ENCODE measurements at places on chromosomes 7 and 10.
A peak's percentile ranks its signal among the peaks of the same experiment; 100 is the strongest.

GRCh38 chr10:33252324-33252723 lies 82.1 kb downstream of the NRP1 start:
- DNase-seq, result no peak

DNA sequence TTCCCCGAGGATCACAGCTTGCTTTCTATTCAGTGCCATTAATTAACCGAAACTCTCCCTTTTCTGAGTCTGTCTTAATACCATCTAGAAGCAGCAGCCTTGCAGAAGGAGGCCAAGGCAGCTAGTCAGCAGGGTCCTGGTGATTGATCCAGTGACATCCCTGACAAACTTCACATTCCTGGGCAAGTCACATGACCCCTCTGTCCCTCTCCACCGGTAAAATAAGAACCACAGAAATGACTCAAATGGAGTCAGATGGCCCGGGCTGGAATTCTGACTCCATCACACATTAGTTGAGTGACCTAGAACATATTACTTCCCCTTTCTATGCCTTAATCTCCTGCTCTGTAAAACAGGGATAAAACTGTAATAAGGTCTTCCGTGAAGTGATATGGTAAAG lies 17.2 kb upstream of the ACSL5 start:
- peak; percentile 57 for DNase-seq

GRCh38 chr7:14398526-14398925 lies 409.1 kb upstream of the ETV1 start:
- DNase-seq, result no peak

GRCh38 chr7:35700333-35700732 lies 5.4 kb upstream of the HERPUD2 start:
- DNase-seq, result no peak

GRCh38 chr7:158508802-158509385 lies 78.7 kb downstream of the PTPRN2 start:
- no peak for DNase-seq

- no peak for DNase-seq
Measured at GRCh38 chr7:103622274-103622673, 176.3 kb upstream of the SLC26A5 start.

- peak; percentile 62 for DNase-seq
Measured at GRCh38 chr7:43873300-43873699, 4.0 kb upstream of the MRPS24 start.

DNA sequence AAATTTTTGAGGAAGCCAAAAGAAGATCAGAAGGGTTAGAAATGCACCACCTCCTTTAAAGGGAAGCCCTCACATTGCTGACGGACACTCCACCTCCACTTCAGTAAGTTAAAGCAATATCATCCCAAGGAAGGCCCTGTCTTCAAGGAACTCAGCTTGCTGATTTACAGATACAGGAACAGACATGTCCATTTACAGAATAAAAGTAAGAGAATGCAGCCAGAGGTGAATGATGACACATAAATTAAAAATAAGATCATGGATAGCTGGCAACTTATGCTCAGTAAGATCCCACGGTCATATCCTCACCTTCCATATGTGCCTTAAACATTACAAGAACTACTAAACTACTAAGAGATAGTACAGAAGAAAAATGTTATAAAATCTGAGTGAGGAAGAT lies 20.4 kb downstream of the GRB10 start:
- no peak for DNase-seq

GRCh38 chr7:124295289-124295688 lies 262.4 kb upstream of the TMEM229A start:
- no peak for DNase-seq

GRCh38 chr7:26633557-26633956 lies 230.8 kb downstream of the SKAP2 start:
- no peak for DNase-seq

DNA sequence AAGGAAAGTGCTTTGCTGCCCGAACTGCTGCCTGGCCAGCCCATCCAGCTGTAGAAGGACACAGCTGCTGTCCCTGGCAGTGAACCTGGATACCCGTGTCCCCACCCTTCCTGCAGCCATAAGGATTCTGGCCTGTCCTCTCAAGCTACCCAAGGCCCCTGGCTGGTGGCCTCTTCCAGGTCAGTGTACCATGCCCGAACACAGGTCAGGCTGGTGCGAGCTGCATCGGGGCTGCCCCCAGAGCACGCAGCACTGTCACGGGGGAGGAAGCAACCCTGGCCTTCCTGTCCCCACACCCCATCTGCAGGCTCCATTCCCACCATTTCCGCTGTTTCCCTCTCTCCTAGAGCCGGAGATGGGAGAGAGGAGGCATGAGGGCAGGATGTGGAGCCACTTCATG lies 30.5 kb upstream of the PWWP2B start:
- no peak for DNase-seq

DNA sequence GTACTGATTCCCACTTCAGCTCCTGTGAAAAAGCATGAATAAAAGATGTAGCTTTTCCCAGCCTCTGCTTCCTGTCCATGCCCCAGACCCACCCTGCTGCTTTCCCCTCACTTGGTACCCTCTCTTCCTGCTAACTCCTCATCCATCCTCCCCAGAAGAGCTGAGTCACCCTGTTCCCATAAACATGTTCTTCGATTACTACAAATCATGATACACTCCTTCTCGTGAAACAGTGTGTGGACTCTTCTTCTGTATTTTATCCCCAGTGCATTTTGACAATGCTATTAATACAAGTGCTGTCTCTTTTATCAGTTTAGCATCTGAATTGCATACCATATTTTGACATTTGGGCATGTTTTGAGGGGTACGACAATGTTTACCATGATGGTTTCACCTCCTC lies 45.8 kb upstream of the SORBS1 start:
- DNase-seq, result no peak

GRCh38 chr7:50663396-50664102 lies 98.3 kb upstream of the DDC start:
- DNase-seq, result no peak

DNA sequence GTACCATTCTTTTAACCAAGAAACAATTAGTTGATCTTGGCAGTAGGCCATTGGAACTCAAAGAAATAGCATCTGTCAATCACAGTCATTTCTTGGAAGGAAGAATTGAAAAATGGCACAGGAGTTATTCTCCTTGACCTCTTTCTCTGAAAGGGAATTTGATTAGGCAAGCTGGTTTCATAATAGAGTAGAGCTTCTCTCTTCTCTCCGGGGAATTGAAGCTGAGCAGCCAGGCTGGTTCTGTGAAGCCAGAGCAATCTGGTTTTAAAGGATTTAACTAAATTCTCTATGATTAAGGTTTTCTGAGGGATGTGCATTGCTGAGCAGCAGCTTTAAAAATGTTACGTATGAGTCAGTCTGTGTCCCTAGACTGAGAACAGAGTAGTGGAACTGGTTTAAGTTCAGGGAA lies 70.2 kb downstream of the AHCYL2 start:
- no peak for DNase-seq

GRCh38 chr7:64774204-64774842 lies 19.9 kb upstream of the ZNF138 start:
- DNase-seq, result no peak

GRCh38 chr10:32031920-32032319 lies 24.3 kb downstream of the KIF5B start:
- DNase-seq, result no peak

DNA sequence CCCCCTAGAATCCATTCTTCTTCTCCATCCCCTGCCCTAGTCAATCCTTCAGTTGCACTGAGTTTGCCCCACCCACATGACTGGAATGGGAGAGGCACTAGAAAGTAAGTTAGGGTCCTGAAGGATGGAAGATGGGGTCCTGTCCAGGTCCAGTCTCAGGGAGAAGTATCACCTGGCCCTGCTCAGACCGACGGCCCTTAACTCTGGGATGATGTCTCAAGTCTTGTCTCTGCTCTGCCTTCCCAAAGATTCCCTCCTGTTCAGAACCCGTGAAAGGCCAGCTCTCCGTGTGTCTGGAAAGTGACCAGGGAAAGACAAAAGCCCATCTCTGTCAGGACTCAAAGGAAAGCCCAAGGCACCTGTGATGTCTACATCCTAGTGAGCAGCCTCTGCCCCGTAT lies 88.8 kb downstream of the OAT start:
- no peak for DNase-seq

GRCh38 chr10:71970331-71970730 lies 6.1 kb downstream of the CHST3 start:
- DNase-seq, result peak; percentile 38

- no peak for DNase-seq
Measured at GRCh38 chr10:97601268-97602215, 12.0 kb downstream of the C10orf62 start.

DNA sequence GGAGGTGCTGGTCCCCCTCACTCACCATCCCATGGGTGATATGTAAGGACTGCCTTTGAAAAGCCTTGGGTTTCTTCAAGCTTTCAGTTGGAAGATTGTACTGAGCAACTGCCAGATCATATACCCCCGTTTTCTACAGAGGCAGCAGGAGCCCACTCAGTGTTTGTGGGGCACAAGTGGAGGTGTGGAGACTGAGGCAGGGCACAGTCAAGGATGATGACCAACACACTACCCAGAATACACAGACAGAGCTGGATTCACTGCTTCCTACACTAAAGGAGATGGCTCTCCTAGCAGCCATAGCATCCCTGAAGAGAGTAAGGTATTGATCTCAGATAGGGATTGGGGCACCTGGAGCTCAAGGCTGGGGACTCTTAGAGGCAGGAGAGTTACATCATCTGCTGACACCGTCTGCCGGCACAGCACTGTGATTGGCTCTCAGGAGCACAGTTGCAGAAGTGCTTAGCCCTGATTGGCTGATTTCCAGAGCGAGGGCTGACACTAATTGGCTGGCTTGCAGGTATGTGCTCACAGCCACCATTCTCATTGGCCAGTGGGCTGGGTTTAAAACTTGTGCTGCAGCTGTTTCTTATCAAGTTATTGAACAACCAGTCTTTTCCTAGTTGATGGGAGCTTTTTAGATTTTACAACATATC lies 77.9 kb upstream of the PFKP start:
- DNase-seq, result no peak

DNA sequence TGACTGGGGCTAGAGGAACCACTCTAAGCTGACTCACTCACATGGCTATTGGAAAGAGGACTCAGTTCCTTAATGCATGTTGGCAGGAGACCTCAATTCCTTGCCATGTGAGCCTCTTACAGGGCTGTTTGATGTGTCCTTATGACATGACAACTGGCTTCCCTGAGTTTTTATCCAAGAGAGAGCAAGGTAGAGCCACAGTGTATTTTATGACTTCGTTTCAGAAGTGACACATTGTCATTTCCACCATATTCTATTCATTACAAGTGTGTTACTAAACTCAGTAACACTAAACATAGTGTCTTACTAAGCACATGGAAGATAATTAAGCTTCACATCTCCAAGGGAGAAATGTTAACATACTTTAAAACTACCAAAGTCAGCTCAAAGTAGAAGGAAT lies 98.2 kb downstream of the ZNF777 start:
- DNase-seq, result no peak

DNA sequence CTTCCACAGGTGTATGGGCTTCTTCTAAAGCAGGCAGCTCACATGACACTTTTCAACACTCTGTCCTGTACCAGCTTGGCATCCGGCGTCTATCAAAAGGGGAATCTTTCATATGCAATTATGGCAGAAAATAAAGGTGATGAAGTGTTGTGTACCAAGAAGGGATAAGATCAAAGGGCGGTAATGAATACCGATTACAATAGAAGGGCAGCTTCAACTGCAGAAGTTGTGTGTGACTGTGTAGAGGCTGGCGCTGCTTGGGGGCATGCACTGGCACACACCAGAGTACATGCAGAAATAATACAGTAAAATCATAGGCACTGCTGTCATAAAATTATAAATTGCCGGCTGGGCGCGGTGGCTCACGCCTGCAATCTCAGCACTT lies 744.7 kb downstream of the LRMDA start:
- DNase-seq, result no peak

DNA sequence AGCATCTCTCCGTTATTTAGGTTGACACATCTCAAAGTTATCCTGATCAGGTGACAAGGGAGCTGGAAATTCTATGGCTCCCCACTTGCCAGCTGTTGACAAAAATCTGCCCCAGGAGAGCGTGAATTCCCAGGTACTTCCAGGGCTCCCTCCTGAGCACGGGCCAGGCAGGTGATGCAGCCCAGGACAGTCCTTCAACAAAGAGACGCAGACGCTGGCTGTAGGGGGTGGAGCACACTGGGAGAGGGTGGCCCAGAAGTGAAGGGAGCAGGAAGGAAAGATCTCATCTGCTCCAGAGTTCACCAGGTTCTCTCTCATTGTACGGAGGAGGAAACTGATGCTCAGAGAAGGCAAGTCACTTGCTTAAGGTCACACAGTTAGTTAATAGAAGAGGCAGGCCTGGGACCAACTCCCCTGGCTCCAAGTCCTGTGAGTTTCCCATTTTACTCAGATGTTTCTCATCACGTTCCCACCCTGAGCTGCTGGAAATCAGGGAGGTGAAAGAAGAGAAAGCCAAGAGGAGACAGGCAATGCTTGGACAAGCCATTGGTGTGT lies 41.0 kb upstream of the CHST3 start:
- DNase-seq, result no peak

DNA sequence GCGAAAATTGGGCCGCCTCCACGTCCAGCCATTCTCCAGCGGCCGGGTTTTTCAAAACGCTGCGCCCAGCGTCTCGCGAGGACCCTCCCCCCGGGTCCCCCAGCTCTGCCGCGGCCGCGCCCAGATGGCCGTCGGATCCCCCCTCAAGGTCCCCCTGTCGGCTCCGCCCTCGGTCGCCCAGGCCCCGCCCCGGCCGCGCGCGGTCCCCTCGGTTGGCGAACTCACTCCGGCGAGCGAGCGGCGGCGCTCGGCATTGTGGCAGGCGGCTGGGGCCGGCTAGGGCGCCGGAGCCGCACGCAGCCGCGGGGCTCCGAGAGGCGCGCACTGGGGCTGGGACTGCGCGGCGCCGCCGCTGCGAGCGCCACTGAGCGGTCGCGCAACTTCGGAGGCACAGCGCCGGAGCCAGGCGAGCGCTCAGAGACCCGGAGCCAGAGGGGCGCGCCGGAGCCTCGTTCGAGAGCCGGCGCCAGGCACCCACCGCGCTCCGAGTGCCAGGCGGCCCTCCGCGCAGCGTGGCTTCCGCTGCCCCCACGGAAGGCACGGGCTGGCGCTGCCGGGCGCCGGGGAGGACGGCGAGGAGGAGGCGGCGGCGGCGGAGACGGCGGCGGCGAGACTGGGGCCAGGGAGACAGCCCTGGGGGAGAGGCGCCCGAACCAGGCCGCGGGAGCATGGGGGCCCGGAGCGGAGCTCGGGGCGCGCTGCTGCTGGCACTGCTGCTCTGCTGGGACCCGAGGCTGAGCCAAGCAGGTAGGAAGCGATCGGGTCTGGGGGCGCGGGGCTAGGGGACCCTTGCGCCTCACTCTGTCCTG lies at the start of gene UNC5B:
TSS of gene UNC5B (plus strand) at position 253 of the 809 bp plus-strand sequence. CDS start at position 669, 416 bp downstream.
- peak; percentile 33 for DNase-seq

DNA sequence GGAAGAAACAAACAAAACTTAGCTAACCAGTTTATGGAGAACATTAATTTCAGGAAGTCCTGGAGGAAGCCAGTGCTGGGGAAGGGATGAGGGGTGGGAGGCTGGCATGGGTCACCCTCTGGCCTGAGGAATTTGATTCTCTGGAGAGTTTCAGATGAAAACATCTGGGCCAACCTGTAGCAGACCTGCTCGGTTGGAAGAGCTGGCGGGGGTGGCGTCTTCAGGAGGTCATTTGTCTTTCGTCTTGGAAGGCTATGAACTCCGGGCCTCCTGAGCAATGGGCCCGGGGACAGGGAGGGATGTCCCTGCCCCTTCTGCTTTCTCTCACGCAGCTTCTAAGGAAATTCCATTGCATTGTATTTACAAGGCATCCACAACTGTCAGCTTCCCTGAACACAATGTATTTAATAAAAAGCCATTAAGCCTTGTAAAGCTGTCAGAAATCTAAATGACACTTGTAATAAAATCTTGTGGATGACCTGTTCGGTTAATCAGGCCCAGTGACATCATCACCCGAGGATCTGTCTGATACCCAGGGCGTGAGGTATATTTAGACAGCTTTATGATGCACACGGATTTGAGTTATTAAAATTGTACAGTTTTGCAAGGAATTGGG lies 250.5 kb downstream of the RAB11FIP2 start:
- no peak for DNase-seq

- DNase-seq, result no peak
Measured at GRCh38 chr7:54215424-54215823, 326.8 kb upstream of the VSTM2A start.

All from RCC 7860 (cell line).